ENCODE measurements at places on chromosomes 2 and 18. TPM values are rescaled to one million over a fixed set of nuclear protein-coding genes. Genes with fewer than 3 reads are reported as not detected.

DNA sequence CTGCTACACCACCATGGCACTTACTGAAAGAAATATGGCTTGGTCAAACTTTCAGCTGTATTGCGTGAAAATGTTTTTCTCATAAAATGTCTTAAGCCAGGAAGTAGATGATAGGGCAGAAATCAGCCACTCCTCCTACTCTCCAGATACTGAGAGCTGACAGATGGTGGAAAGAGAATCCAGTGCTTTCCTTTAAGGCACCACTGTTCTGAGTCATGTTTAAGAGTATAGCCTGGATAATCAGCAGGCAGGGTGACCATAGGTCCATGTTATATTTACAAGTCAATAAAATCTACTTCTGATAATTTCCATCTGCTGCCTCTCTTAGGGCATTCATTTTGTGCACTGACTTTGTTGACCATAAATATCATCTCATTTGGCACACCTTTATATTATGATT is 21.9 kb downstream of the ARPC2 start:
- DNase-seq: no peak

The UGT1A9 gene
- total RNA-seq: not detected

The FN1 gene
- 292 TPM for total RNA-seq

GRCh38 chr18:33745151-33745795 is 167.3 kb downstream of the ASXL3 start:
- DNase-seq: no peak

- DNase-seq: no peak
Measured at GRCh38 chr2:127703282-127703681, 2.0 kb downstream of the SFT2D3 start.

DNA sequence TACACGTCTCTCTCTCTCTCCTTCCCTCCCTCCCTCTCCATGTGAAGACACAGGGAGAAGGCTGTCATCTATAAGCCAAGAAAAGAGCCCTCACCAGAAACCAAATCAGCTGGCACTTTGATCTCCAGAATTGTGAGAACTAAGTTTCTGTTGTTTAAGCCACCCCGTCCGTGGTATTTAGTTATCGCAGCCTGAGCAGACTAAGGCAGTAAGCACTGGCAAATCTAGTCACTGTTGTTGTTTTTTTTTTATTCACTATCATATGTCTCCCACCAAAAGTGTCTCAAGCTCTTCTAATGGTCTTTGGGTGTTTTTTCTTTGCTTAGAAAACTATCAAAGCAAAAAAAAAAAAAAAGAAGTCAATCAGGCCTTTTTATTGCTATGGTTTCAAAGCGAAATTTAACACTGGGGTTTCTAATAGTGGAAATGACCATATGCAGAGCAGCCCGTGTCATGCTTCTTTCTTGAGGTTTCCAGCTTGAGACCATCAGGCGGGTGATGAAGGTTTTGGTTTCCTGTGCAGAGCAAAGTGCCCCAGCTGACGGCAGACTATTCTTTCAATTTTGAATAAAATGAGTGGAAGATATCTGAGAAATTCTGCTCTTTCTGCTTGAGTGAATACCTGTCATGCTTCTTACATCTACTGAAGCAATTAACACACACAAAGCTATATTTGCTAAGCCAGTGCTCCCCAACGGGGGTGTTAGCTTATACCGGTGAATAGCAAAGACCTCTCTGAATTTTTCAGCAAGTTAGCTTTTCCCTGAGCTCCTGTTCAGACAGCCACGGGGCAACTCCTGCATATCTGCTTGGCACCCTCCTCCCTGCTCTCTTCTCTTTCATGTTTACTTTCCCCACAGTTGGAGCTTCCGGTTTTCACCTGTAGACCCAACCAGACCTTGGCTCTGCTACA is 394.1 kb upstream of the ATP5MC3 start:
- no peak for DNase-seq

The ALLC gene
- not detected for total RNA-seq

The TMEM37 gene
- 3.2 TPM for total RNA-seq

DNA sequence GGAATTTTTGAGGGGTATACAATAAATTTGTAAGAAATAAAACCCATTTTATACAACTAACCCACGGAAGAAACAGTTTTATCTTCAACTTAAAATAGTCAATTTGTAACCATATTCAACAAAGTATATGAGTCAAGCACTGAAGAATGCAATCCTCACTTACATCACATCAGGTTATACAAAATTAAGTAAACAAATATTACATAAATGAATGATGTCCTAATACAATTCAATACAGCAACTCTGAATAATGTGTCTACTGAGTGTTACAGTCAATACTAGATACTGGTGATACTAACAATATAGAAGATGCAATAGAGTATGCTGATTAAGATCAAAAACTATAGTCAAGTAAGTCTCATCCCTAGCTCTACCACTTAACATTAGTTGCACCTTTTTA is 58.6 kb downstream of the FANCL start:
- no peak for DNase-seq

GRCh38 chr2:238267341-238267710 is 21.1 kb downstream of the PER2 start:
- DNase-seq: no peak

GRCh38 chr2:138823666-138824065 is 43.5 kb upstream of the NXPH2 start:
- no peak for DNase-seq

- DNase-seq: no peak
Measured at GRCh38 chr2:36339607-36340218, 15.9 kb upstream of the CRIM1 start.

GRCh38 chr2:193562031-193562430 is 1367.3 kb upstream of the TMEFF2 start:
- no peak for DNase-seq

The TFCP2L1 gene
- 32.7 TPM for total RNA-seq

DNA sequence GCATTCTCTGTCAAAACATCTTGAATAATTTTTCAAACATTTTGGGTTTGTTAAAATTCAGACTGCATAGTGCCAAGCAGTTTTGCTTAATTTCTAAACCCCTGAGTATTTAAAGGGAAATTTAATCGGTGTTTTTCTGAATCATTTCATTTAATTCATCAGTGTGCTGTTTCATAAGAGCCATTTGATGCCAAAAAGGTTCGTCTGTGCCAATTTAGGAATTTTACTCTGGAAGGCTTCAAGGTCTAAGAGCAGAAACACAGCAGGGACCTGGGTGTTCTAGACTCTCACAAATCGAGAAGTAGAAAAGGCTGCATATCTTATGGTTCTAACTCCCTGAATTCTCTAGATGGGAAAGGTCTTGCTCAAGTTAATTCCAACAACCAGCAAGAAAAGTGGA is 311.9 kb upstream of the NT5C1B start:
- no peak for DNase-seq

The TRMT61B gene
- 15.0 TPM for total RNA-seq

DNA sequence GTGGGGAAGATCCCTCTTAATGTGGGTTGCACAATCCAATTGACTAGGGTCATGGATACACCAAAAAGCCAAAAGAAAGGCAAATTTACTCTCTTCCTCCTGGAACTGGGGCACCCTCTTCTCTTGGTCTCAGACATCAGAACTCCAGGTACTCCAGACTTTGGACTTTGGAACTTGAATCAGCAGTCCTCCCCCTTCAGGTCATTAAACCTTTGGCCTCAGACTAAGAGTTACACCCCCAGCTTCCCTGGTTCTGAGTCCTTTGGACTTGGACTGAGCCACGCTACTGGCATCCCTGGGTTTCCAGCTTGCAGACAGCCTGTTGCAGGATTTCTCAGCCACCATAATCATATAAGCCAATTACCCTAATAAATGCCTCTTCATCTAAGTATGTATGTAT is 50.8 kb upstream of the KIF5C start:
- no peak for DNase-seq

The PSMA8 gene
- total RNA-seq: not detected

DNA sequence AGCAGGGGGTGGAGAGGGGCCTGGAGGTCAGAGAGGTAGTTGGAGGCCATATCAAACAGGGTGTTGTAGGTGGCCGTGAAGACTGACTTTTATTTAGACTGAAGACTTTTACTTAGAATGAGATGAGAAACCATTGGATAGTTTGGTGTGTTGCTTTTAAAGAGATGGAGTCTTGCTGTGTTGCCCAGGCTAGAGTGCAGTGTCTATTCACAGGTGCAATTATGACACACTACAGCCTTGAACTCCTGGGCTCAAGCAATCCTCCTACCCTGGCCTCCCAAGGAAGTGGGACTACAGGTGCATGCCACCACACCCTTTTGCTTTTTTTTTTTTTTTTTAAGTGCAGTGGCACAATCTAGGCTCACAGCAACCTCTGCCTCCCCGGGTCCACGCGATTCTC is 2.5 kb upstream of the LRPPRC start:
- DNase-seq: no peak

- no peak for DNase-seq
Measured at GRCh38 chr2:5391362-5391761, 300.8 kb upstream of the SOX11 start.

The CETN1 gene
- not detected for total RNA-seq

GRCh38 chr18:68660354-68661183 is 54.3 kb downstream of the TMX3 start:
- DNase-seq: no peak

DNA sequence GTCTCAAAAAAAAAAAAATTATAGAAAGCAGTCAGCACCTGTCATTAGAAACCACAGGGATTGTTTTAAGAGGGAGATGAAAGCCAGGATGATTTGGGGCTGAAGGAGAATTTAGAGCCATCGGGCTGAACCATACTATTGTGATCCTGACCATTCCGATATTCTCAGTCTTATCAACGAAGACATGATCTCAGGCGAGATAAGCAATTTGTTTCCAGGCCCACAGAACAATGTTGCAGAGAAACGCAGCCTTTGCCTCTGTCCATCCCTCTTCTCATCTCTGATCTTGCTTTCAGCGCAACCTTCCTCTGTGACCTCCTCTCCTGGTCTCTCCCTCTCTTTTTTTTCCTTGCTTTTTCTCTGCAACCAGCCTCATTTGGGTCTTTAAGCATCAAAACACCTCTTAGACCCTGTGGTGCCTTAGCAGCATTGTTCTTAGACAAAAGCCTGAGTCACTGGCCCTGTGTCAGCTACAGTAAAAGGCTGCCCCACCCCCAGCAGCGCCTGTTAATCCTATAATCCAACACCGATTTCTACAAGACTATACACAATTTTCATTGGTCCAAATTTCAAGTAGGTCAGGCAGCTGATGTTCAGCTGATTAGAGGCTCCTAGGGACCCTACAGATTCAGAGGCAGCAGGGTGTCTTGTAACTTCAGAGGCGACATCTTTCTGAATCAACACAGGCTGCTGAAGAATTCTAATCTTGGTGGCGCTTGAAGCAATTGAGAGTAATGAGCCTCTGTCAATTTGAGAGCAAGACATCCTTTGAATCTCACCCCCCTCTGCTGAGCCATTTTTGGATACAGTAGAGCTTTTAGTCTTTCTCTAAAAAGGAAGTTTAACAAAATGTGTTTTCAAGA is 206.0 kb downstream of the NCK2 start:
- DNase-seq: no peak

The FBXO48 gene
- 1.2 TPM for total RNA-seq

GRCh38 chr18:3027370-3027891 is 14.5 kb upstream of the LPIN2 start:
- no peak for DNase-seq

DNA sequence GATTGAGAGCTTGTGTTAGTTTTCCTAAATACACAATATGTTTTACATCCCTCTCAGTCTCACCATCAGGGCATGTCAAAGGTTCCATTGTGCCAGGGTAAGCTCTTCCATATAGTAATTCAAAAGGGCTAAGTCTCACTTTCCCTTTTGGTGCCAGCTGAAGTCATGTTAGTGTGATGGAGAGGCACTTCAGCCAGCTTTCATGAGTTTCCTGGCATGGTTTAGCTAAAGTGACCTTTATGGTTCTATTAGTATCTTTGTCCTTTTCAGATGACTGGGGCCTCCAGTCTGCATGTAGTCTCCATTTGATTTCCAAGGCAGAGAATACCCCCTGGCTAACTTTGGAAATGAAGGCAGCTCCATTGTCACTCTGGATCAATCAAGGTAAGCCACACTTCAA is 27.2 kb downstream of the NAT8 start:
- no peak for DNase-seq

The CHST10 gene
- total RNA-seq: 5.6 TPM

- no peak for DNase-seq
Measured at GRCh38 chr2:144163592-144163991, 356.3 kb downstream of the ZEB2 start.

DNA sequence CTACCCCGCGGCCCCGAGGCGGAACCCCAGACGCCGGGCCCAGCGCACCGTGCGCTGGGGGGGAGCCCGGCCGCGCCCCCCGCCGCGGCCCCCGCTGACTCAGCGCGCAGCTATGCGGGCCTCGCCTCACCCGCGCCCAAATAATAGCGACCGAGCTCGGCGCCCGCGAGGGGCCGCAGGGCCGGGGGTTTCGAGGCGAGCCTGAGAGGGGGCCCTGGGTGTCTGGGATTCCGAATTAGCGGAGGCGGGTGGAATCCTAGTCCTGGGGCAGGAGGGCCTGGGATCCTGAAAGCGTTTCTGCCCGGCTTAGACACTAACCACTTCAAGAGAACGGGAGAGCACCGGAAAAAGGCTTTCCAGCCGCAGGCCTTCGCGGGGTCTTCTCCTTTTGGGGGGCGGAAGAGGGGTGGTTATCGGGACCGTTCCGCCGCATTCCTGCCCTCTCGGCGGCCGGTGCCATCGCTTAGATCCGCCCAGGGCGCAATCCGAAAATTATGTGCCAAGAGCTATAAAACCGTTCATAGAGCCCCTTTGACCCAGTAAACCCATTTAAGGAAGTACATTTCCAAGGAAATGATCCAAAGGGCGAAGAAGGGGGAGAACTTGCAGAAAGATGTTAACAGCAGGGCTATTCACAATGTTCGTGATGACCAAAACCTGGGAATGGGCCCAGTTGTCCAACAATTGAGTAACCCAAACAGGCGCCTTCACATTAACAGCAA is 681 bp upstream of the ROCK2 start:
- no peak for DNase-seq

The MEX3C gene
- 20.4 TPM for total RNA-seq

GRCh38 chr2:175729049-175729706 is 272.9 kb downstream of the LNPK start:
- DNase-seq: no peak

- no peak for DNase-seq
Measured at GRCh38 chr2:137992039-137992646, 27.9 kb downstream of the HNMT start.

GRCh38 chr2:25000503-25001324 is 29.0 kb upstream of the DNAJC27 start:
- no peak for DNase-seq

DNA sequence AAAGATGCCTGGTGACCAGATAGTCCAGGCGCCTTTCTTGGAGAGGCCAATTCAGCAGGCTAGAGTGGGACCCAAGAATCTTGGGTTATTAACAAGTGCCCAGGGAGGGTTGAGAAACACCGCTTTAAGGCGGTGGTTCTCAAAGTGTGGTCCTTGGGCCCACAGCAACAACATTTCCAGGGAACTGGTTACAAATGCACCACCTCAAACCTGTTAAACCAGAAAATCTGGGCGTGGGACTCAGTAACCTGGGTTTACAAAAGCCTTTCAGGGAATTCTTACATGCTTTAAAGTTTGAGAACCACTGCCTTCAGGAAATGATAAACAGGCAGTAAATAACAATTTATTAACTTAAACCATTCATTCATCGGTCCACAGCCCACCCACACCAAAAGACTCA is 92.5 kb downstream of the SP3 start:
- peak; percentile 34 for DNase-seq

The CCDC93 gene
- 18.2 TPM for total RNA-seq

The CD302 gene
- total RNA-seq: 56.5 TPM
